Right kidney (tissue), 9 donors: ENCODE measurements at places on chromosomes 6 and 20.

DNA sequence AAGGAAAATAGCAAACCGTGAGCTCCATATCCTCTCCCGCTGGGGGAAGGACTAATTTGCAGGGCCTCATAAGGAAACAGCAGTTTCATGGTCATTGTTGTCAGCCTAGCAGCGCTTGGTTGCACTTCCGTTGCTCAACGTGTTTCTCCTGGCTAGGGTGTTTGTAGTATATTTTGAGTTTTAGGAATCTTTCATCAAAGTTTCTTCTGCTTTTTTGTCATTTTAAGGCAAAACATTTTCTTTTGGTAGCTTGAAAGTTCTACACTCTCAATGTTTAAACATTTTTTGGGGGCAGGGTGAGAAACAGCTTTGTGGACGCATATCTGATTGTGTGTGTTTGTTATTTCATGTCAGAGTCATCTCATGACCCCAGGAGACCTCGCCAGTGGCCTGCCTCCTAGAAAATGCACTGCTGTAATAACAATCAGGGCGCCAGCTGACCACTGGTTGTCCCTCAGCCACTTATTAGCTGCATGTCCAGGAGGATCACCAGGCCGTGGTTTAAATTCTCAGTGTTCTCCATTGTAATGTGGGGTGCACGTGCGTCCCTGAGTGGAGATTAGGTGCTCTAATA lies 20.6 kb downstream of the JARID2 start:
- DNase-seq: no peak

GRCh38 chr6:24148154-24148570 lies 22.1 kb downstream of the NRSN1 start:
- no peak for DNase-seq

- DNase-seq: no peak
Observed at GRCh38 chr6:3741477-3741871, 10.0 kb downstream of the PXDC1 start.

DNA sequence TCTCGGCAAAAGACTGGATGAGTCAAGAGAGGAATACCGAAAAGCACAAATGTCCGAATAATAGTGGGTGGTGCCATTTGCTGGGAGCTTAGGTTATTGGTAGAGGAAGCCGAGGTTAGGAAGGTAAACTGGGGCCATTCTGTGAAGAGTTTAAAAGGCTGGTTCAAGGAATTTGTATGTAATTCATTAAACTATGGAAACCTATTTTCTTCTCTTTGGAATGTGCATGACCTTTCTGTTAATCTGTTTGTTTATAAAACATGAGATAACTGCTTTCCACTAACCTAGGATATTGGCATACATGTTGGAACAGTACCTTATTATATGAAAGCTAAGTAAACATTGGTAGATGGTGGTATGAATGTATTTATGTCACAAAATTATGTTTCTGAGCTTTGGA lies 71.8 kb downstream of the LCA5 start:
- DNase-seq: no peak

DNA sequence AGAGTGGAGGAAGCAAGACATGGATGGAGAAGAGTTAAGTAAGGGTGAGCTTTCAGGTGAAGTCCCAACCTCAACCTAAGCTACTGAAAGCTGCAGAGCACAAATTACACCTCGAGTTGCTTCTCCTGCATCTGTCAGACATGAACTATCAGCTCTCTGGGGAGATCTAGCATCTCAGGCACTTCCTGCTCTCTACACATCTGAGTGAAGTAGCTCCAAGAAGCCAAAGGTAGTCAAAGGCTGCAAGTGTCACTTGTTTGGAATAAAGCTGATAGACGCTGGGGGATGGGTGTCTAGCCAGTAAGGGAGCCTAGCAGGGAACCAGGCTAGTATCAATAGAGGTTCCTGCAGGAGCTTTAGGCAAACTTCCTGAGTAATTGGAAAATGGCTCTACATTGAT lies 228.0 kb downstream of the PLCB1 start:
- DNase-seq: no peak

DNA sequence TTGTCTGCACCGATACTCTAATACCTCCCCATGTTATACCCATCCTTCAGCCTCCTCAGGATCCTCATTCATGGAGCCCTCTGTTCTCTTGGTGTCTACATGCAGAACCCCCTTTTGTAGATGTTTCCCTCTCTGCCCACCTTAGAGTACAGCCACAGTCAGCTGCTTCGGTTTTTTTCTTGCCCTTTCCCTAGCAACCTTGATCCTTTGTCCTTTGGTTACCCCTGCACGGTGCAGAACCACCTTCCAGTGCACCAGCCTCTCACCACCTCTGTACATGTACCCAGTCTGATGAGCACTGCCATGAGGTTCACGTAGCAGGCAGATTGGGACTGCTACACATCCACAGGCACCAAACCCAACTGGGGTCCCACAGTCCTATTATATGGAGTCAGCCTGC lies 7.3 kb downstream of the VPS16 start:
- no peak for DNase-seq

DNA sequence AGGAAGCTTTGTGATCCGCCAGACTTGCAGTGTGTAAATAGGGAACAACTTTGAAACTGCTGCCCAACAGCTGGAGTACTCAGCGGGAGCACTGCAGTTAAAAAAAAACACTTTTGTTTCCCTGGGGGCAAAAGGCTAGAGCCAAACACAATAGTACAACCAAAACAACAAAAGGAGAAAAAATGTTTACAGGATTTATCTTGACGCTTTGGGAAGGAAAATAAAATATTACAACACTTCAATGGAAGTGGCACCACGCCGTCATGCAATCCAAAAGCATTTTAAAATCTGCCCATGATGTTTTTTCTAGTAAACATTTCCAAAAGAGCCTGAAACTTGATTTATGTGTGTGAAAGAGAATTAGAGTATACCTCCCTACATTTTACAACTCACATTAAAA lies 26.0 kb downstream of the PTPRK start:
- DNase-seq: no peak

DNA sequence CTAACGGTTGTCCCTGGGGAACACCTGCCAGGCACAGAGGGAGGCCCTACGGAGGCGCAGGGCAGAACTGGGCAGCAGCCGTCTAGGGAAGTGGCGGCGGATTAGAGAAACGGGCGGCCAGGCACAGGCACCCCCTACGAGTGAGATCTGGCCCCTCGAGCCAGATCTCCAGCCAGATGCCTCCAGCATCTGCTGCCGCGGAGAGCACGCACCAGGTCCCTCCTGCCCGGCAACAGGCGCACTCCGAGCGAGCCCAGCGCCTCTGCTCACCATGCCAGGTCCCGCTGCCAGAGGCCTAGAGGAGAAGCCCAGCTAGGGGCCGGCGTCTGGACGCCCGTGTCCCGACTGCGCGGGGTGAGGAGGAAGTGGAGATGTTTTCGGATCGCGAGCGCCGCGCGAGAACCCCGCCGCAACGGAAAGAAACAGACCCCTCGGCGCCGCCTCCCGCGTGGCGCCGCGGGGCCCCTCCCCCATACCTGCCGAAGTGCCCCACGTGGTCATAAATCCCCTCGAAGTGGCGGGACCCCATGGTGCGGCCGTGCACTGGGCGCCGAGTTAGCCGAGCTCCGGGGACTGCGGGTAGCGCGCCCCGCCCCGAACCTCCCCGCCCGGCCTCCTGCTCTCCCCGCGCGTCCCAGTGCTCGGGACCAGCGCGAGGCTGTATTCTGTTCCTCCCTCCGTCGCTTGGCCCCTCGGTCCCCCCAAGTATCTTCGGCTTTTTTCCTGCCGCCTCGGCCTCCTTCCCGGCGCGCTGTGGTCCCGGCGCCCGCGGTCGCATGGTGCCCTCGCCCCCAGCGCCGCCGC lies at the start of gene SLC22A16:
SLC22A16 (minus strand) TSS at position 568 of the 804 bp plus-strand sequence; CDS start at position 529, 39 bp downstream.
- peak; percentile 69 for DNase-seq

GRCh38 chr6:148342350-148343046 lies at the start of gene SASH1:
Gene SASH1 (plus strand): TSS chr6:148342838. CDS start chr6:148343068, 230 bp downstream.
- peak; percentile 97 for DNase-seq

DNA sequence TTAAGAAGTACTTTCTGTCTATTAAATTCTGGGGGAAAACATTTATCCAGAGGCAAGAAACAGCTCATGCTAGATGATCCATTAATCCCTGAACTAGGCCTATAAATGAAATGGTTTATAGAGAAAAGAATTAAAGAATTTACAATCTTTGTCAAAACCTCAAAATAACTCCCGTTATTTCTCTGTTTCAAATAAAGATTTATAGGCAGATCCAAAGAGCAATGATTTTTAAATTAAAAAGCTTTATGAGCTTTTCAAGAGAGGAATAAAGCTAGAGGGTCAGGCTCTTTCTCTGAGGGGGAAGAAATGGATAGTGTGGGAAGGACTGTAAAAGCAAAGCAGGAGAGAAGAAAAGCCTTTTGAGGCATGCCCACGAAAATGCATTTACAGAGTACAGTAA lies 82.5 kb upstream of the OGFRL1 start:
- no peak for DNase-seq

DNA sequence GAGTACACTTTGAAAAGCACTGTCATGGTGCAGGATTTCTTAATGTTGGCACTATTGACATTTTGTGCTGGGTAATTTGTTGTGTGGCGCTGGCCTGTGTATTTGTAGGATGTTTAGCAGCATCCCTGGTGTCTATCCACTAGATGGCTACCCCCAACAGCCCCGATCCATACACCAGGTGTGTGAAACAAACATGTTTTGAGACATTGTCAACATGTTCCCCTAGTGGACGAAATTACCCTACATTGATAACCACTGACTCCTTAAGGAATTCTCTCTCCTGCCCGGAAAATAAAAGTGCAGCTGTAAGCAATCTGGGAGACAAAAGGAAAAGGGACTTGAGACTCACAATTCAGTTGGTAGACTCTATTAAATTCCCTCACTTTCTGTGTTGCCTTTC lies 52.6 kb upstream of the TMEM200A start:
- DNase-seq: no peak

DNA sequence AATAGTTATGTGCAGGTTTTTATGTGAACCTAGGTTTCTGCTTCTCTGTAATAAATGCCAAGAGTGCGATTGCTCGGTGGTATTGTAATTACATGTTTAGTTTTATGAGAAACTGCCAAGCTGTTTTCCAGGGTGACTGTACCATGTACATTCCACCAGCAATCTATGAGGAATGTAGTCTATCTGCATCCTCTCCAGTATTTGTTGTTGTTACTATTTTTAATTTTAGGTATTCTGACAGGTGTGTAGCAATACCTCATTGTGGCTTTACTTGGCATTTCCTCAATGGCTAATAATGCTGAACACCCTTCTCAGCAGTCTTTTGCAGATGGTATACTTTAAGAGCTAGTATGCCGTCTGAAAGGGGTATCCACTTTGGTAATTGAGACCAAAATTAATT lies 142.1 kb downstream of the BMP2 start:
- no peak for DNase-seq

- DNase-seq: no peak
Observed at GRCh38 chr6:57265755-57266221, 43.7 kb upstream of the RAB23 start.

DNA sequence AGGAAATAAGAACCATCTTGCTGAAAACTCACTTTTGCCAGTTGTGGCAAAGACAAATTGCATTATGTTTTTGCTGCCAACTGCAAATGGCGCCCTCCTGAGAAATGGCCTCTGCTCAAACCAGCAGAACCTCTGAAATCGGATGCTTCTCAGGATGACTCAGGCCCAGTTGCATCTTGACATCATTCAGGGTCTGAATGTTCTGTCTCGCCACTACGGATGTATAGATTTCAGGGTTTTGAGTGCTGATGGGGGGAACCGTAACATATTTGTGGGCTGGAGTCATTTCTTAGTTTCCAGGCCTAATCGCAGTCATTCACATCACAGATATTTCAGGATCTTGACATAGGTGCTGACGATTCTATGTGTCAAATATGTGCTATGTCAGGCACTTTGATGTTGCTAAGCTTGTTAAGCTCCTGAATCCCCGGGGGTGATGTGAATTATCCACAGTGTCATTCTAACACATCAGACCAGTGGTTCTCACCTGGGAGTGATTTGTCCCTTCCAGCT lies 207.1 kb downstream of the NFATC2 start:
- no peak for DNase-seq

GRCh38 chr6:31888276-31889258 lies 8.9 kb downstream of the EHMT2 start:
- DNase-seq: no peak

GRCh38 chr6:68650142-68650541 lies 15.1 kb downstream of the ADGRB3 start:
- no peak for DNase-seq

- peak; percentile 22 for DNase-seq
Observed at GRCh38 chr20:52422574-52423336, 231.2 kb upstream of the ZFP64 start.

- no peak for DNase-seq
Observed at GRCh38 chr6:28401172-28401571, 1.6 kb upstream of the ZSCAN12 start.

DNA sequence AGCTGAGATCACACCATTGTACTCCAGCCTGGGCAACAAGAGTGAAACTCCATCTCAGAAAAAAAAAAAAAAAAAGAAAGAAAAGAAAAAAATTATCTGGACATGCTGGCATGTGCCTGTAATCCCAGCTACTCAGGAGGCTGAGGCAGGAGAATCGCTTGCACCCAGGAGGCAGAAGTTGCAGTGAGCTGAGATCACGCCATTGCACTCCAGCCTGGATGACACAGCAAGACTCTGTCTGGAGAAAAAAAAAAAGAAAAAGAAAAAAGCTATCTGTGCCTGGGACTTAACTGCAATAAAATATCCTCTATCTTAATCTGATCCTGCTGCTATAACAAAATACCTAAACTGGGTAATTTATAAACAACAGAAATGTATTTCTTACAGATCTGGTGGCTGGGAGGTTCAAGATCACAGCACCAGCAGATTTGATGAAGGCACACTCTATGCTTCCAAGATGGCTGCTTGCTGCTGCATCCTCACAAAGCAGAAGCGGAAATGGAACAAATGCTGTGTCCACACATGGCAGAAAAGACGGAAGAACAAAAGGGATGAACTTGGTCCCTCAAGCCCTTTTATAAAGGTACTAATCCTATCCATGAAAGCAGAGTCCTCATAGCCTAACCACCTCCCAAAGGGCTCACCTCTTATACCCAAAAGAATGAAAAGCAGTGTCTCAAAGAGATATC lies 273.3 kb upstream of the JARID2 start:
- DNase-seq: no peak

- DNase-seq: peak; percentile 96
Observed at GRCh38 chr6:4134841-4135664, at the start of gene ECI2. Gene ECI2 (minus strand): TSS chr6:4135575. CDS start chr6:4135560, 15 bp downstream.

GRCh38 chr6:65006788-65007187 lies 700.2 kb downstream of the EYS start:
- no peak for DNase-seq

- no peak for DNase-seq
Observed at GRCh38 chr6:146903451-146903850, 300.8 kb upstream of the STXBP5 start.

DNA sequence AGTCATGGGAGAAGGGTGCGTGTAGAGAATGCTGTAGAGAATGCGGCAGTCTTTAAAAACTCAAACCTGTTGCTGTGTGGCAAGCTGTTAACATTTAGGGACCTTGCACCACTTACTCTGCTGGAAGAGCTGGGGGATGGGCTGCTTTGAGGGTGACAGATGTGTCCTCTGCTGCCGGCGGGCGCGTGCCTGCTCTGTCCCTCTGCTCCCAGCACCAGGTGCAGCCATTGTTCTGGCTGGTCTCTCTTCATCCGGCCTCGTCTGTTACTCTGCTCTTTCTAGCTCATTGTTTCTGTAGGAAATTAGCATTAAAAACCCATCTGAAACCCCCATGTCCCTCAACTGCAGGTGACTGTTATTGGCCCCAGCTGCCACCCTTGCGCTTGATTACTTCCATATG lies 78.5 kb downstream of the CBFA2T2 start:
- DNase-seq: peak; percentile 34
